AML-193 (cell line): ENCODE measurements at places on chromosomes 2 and 18.

DNA sequence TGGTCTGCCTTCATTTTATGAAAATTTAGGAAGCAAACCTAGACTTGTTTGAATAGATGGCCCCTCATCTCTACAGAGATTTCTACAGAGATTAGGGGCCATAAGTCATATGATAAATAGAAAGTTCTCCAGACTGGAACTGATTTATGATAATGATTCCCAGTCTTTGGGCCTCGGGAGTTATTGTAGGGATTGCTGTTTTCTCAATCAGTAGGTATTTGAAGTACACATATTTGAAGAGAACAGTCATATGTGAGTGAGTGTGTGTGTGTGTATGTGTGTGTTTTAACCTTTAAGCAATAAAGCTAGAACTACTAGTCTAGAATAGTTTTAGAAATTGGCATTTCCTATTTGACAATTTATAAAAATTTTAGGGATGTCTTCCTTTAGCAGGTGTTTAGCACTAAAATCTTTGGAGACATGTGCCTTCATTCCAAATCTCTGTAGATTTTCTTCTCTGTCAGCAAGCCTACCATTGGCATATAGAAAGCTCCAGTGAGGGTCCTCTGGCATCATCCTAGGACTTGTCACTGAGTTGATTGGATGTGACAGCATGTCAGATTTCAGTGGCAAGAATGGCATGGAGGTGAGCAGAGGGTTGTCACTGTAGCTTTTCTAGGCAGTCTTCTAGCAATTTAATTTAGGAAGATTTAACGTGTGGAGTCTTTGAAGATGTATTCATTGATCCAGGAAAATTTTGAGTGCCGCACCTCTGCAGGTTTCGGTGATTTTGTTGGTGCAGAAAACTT lies 71.2 kb downstream of the MYO1B start:
- no peak for DNase-seq

GRCh38 chr2:20672201-20672951 lies 5.4 kb downstream of the GDF7 start:
- no peak for DNase-seq

DNA sequence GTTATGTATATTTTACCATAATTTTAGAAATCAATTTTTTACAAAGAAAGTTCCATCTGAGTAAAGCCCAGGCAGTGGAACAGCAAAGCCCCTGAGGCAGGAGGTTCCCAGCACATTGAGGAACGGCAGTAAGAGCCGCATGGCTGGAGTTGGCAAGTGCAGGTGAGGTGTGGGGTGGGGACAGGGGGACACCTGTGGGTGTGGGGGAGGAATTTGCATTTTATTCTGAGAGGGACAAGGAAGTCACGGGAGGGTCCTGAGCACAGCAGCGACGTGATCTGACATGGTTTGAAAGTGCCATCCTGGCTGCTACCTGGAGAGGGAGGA lies 16.1 kb upstream of the ADI1 start:
- no peak for DNase-seq

- peak; percentile 95 for DNase-seq
Observed at GRCh38 chr2:130864830-130865800, 28.4 kb downstream of the ARHGEF4 start.

GRCh38 chr2:96154506-96155380 lies 9.5 kb upstream of the DUSP2 start:
- DNase-seq, result no peak

DNA sequence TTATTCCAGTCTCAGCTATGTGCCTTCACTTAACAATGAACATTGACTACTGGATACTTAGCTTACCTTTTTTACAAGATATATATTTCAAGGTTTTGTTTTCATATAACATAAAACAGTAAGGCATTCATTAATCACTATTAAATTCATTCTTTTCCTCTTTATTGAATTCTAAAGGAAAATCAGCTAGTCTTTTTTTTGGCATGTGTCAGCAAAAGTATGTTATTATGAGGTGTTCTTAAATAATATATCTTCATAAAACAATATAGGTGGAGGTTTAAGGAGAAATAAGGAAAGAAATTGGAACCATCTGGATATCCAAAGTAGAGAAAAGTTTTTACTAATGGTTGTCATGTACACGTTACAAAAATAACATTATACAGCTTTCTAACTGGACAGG lies 472.6 kb downstream of the ARHGAP15 start:
- no peak for DNase-seq

DNA sequence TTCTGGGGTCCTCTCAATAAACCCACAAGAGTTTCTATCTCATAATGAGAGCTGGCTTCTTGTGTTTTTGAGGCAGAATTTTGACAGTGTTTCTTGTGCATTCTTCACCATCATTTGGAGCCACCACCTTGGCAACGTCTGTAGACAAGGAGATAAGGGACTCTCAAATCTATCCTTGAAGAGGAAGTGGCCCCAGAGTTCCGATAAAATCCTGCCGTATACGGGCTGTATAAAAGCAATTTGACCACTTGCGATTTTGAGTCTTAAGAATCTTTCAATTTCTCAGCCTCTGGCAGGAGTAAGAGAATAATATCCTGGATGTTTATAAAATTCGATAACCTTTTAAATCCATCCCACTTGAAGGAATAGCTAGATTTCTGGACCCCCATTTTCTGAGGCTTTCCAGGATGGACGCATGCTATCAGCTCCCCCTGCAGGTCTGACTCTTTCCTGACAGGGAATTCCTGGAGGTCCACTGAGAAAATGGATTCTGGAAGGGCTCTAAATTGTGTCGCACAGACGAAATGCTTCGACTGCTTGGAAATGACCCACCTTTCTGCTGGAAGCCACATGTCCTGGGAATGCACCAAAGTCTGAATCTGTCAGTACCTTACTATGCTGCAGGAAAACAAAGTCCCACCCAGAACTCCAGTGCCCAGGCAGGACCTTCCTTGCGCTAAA lies 54.1 kb downstream of the E2F6 start:
- no peak for DNase-seq

DNA sequence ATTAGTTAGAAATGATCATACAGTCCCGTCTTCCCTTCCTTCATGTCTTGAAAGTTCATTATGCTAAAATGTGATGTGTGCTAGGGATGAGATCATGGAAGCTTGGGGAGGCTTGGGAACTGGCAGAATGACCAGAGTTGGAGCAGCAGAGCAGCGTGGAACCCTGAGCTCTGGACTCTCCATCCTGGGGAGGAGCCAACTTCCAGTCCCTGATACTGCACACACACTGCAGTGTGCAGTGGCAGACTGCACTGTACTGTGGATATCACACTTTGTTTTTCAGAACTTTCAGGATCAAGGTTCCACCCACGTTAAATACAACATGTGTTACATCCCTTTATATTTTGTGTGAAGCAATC lies 27.3 kb upstream of the GREB1 start:
- no peak for DNase-seq
